COLO829 (cell line): ENCODE measurements at places on chromosomes 2 and 18.

DNA sequence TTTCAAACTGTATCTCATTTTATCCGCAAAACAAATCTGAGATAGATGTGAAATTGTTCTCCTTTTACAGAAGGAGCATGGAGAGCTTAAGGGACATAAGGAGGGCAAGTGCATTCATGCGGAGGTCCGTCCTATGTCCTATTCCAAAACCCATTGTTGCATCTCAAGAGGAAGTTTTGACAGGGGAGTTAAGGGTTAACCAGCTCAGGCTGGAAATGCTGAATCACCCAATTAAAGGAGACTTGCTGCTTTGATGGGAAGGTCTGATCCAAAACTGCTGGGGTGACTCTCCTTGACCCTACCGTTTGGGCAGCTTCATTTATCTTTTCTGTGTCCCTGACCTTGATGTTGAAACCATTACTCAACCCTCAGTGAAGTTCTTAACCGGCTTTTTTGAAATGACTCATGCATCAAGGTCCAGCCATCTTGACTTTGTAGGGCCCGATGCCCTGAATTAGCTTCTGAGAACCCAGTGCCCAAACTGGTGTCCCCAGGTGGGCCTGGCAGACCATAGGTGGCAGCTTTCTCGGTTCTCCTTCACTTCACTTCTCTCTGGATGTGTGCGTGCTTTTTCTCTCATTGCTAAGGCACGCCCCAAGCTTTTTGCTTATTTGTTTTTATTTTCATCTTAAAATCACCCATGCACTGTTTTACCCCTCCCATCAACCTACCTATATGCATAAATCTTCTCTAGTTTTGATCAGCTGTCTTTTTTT, 15.9 kb upstream of the TXNDC2 start:
- peak; percentile 23 for DNase-seq

- DNase-seq, result no peak
These were observed 10.1 kb downstream of the AMER3 start for GRCh38 chr2:130765464-130765863.

DNA sequence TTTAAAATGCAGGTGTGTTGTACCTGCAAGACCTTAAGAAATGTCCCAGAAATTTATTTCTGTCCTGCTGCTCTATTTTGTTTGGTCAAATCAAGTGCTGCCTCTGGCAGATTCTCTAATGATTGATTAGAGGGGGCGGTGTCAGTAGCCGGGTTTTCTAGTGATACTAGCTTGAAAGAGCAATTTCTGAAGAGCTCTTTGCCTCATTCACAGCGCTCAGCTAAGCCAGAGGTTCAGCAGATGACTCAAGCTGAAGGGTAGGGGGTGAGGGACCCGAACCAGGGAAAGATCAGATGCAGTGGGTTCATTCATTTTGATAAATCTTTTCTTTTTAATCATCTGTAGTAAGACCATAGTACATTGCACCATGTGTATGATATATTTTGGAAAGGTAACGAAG, 15.0 kb downstream of the ZBTB7C start:
- no peak for DNase-seq

GRCh38 chr2:188381614-188382013, 89.9 kb downstream of the GULP1 start:
- DNase-seq, result peak; percentile 45

- no peak for DNase-seq
These were observed 171.4 kb upstream of the NABP1 start for GRCh38 chr2:191506515-191506914.

GRCh38 chr18:75529394-75529793, 101.9 kb upstream of the SMIM21 start:
- DNase-seq, result no peak

- DNase-seq, result no peak
These were observed 83.6 kb downstream of the MRPS9 start for GRCh38 chr2:105121434-105121833.

DNA sequence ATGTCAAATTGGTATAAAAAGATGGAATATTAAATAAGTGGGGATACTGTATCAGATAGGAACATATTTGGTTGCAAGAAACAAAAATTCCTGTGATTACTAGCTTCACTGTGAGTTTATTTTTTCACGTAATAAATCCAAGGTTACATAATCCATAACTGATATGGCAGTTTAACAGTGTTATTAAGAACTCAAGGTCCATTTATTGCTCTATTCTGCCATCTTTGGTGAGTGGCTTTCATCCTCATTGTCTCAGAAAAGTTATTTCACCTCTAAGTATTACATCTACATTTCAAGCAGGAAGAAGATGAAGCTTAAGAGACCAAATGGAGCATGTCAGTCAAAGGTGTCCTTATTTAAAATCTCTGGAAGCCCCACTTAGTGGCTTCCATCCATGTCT, 37.2 kb downstream of the YIPF4 start:
- no peak for DNase-seq

- DNase-seq, result no peak
These were observed 17.1 kb upstream of the MCM6 start for GRCh38 chr2:135893374-135893794.

DNA sequence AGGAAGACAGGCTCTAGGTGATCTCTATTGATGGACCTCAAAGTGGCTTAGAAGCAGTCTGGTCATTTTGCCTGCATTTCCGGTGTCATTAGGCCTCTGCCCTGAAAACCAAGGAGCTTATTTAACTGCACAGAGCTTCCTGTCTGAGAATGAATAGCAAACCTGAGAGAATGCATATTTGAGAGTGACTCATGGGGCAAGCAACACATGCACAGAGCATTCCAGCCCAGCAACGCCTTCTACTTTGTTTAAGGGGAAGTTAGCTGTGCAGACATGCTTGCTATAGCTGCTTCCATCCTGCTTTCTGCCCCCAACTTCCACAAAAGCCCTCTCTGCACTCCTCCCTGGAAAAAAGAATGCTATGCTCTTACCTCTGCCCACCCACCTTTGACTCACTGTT, 232.8 kb downstream of the GRB14 start:
- DNase-seq, result peak; percentile 81

GRCh38 chr2:231387904-231388724, 7.4 kb upstream of the B3GNT7 start:
- peak; percentile 94 for DNase-seq

DNA sequence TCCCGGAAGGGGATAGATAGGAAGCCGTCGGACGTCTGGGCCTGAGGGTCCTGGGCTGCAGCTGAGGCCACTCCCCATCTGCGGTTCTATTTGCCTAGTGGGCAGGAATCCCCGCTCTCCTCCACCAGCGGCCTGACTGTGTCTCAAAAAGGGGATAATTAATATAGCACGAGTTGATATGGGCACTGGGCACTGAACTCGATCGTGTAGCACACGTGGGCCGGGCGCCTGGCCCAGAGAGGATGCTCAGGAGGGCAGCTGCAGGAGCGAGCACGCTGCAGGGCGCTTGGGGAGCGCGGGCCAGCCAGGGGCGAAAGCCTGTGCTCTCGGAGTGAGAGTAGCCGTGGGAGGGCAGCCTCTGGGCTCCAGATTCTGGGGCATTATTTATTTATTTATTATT, 8.8 kb upstream of the GBX2 start:
- DNase-seq, result no peak

DNA sequence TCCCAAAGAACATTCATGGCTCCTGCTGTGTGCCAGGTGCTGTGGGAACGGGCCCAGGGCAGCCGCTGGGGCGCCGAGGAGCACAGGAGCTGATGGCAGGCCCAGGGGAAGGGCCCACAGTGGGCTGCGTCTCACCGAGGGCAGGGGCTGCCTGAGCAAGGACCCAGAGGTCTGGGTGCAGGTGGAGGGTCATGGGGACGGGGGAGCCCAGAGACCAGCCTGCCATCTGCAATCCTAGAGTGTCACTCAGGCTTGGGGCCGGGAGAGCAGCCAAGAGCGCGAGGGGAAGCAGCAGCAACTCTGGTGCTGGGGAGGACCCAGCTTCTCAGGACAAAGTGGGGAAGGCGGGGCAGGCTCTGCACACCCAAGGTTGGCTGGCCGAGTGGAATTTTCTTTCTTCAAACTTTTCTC, 207.4 kb downstream of the HDAC4 start:
- DNase-seq, result no peak

DNA sequence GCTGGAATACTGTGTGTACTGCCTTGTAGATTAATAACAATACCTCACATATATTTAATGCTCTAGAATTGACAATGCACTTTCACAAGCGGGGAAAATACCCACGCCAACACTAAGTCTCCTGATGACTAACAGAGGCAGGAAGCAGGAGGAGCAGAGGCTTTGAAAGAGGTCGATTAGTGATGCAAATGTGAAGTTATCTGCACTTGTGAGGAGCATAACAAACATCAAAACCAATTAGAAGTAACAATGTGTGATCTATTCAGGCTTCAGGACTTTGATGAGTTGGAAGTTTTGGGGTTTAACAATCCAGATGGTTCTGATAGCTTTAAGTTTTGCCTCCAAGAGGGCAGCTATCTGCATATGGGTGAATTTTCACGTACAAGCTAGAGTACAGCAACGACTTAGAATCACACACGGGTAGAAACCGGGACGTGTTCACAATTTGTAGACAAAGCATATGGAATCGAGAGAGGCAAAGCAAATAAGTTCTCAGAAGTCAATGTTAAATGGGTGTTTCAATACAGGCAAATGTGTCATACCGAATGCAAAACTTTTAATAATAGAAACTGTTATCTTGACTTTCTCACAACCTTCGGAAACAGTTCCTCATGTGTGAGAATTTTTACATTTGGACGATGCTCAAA, 114.5 kb downstream of the METTL8 start:
- peak; percentile 40 for DNase-seq

DNA sequence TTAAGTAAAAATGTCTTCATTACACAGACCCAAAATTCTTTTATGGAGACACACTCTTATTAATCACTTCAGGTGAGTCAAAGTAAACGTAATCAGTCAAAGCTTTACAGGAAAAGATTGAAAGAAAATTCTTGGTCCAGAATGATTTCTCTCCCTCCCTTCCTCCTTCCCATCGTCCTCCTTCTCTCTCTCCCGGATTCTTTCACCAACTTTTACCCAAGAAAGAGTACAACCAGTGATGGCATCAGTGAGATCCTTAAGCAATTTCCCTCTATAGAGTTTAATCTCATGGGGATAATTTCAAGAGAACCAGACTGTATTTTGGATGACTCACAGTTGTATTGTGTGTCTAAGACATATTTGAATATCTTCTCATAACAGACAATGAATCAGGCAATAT, 258.1 kb downstream of the ALK start:
- peak; percentile 12 for DNase-seq

DNA sequence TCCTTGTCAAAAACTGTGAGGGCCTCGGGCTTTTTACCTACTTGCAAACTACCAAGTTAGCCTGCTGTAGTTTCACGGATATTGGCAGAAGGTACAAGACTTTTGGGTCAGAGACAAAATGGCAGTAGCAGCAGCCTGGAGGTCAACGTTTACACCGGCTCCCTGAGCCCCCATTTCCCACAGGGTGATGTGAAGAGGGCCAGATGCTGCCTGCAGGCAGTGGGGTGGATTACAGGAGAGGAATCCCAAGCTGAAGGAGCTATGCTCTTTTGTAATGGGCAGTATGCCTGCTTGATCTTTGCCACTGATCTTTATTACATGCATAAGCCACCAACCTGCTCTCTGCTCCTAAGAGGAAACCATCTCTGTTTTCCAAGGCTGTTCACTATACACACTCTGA, 29.5 kb upstream of the SP5 start:
- DNase-seq, result no peak

- DNase-seq, result no peak
These were observed 94.8 kb downstream of the MYCN start for GRCh38 chr2:16034975-16035746.

GRCh38 chr2:145688156-145688555, 1168.2 kb upstream of the ZEB2 start:
- DNase-seq, result no peak

DNA sequence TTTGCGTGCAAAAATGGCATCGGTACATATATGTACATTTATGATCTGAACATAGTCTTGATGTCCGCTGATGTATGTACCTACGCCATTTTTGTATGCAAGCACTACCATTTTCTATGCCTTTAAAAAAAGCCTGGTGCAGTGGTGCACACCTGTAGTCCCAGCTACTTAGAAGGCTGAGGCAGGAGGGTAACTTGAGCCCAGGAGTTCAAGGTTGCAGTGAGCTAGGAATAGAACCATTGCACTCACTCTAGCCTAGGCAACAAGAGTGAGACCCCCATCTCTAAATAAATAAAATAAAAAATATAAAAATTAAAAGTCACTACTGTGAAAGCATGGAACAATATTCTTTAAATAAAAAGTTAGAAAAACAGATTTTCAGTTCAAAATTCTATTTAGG, 16.7 kb downstream of the RAB1A start:
- no peak for DNase-seq

GRCh38 chr2:38092196-38092902, 16.4 kb upstream of the CYP1B1 start:
- no peak for DNase-seq

DNA sequence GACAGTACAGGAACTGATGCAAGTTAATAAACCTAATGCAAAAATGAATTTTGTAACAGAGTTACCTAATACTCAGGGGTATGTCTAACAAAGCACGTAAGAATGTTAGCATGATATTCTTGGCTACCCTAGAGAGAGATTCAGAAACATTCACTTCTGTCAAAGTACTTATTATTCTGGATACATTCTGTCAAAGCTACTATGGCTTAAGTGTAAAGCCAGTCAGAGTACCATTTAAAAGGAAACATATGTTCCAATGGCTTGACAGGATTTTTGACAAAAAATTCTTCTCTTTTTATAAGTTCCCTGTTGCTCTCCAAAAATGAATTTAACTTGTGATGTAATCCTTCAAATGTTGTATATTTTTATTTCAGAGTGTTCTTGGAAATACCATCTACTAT, 85.5 kb downstream of the PIGN start:
- DNase-seq, result no peak

DNA sequence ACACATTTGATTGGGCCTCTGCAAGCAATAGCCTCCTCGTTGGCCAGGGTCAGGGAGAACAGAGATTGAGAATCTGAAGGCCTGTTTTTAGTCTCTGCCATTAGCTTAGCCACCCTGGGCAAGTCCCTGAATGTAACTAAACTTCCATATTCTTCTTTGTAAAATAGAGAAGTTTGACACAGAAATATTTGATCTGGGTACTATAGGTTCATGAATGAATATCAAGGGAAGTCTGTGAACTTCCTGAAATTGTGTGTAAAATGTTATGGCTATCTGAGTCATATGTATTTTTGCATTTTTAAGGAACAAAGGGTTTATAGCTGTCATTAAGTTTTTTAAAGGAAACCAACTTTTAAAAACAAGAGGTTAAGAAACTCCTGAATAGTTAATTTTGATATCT, 23.2 kb downstream of the RND3 start:
- DNase-seq, result no peak

GRCh38 chr2:107584577-107584976, 242.1 kb upstream of the RGPD4 start:
- no peak for DNase-seq

- DNase-seq, result no peak
These were observed 195.2 kb downstream of the SLC8A1 start for GRCh38 chr2:40256649-40257048.

DNA sequence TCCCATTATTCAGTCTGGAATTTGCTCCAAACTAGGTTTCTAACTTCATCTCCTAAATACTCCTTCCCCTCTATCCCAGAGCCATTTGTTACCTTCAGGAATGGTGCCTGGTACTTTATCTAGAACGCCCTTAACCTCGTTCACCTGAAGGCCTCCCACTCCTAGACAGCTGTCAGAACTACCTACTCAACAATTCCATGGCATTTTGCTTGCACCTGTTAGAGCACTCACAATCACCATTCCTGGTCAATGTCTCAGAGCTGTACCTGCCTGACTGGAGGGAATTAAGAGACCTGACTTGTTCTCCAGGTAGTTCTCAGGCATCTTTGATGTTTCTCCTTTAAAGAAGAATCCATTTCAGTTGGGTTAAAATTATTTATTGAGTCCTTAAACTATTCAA, 88.9 kb downstream of the GAREM1 start:
- no peak for DNase-seq
